ENCODE measurements at places on chromosomes 7 and 10. TPM values are rescaled to one million over a fixed set of nuclear protein-coding genes. Genes with fewer than 3 reads are reported as not detected.

The ARL4A gene
- 38.0 TPM for total RNA-seq

DNA sequence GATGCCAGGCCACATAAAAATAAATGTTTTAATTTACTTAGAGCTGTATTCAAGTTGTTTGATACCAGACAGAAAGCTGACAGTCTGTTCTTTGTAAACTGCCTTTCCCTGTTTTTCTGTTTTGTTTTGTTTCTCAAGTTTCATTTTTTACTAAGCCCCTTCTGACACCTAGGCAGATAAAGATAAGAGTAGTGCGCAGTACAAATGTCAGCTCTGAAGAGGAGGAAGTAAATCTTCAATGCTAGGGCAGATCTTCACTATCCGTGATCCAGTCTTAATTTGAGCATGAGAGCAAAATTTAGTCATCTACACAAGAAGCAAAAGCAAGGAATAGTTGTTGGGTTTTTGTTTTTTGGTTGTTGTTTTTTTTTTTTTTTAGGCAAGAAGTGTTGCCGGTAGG is 27.3 kb downstream of the MTURN start:
- no peak for DNase-seq

- no peak for DNase-seq
Measured at GRCh38 chr7:157881048-157881771, 544.4 kb downstream of the DNAJB6 start.

GRCh38 chr10:10687751-10688150 is 329.9 kb upstream of the CELF2 start:
- no peak for DNase-seq

GRCh38 chr7:15915686-15916293 is 229.3 kb upstream of the MEOX2 start:
- DNase-seq, result no peak

The SEMA3E gene
- total RNA-seq, result 0.60 TPM

The PLAU gene
- total RNA-seq, result 2.5 TPM

DNA sequence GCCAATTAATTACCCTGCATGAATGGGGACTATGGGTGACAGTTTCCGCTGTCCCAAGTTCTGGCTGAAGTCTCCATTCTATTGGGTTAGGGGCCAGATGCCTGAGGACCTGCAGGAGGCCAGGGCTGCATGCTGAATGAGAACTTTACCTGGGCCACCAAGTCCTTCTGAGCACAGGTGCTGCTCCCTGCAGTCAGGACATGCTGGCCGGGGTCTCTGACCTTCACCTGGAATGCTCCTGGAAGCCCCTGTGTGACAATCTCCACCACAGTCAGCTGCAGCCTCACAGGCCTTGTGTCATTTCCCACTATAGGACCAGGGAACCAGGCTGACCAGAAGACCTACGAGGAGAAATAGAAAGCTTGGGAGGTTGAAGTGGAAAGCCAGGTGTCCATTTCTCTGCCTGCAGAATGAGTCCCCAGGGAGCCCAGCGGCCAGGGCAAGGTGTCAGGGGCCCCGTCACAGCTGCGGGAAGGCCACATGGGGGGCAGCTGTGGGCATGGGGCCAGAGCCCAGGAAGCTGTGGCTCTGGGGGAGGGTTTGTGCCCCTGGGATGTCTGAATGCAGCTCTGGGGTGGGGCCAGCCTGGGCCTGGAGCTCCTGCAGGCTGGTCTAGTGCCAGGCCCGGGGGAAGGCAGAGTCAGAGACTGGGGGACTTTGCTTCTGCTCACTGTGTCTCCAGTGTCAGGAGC is 5.6 kb upstream of the GIMAP8 start:
- DNase-seq, result no peak

- DNase-seq, result no peak
Measured at GRCh38 chr10:15197276-15197675, 28.8 kb upstream of the NMT2 start.

- DNase-seq, result no peak
Measured at GRCh38 chr10:121493521-121493920, 104.7 kb downstream of the FGFR2 start.

The EGFR gene
- total RNA-seq, result 127 TPM

DNA sequence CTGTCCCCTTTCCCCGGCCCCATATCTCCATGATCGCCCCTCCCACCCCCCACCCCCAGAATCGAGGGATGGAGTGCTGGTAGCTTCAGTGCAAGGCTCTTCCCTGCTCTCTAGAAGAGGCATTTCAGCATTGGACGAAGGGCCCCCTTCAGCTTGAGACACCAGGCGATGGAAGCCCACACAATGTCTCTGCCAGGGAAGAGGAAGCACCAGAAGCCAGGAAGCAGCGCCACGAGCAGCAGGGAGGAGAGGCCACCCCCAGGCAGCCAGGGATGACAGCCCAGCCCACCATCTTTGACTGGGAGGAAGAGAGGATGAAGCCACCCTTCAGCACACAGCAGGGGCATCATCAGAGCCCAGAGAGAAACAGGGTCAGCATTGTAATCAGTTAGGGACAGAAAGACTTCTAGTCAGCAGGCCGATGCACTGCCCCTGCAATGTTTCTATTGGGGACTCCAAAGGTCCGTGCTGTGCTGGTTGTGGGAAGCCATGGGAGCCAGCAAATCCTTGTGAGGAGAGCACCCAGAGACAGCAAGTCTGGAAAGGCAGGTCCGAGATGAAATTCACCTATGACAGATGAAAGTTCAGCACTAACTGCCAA is 15.7 kb downstream of the TMEM72 start:
- no peak for DNase-seq

DNA sequence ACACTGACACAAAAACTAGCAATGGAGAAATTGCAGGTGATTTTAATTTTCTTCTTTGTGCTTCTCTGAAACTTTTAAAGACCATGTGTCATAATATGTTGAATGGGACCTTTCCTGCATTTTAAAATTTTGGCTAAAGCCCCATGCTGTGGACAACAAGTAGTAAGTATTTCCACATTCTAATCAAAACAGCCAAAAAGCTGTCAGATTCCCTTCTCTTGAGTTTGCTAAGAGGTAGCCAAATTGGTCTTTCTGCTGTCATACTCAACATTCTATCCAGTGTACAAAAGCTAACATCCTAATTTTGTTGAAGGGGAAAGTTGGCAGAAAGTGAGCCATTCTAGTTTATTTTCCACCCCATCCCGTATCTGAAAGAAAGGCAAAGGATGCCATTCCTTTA is 447.6 kb downstream of the TFEC start:
- no peak for DNase-seq

- DNase-seq, result no peak
Measured at GRCh38 chr10:61984803-61985418, 83.4 kb downstream of the ARID5B start.

DNA sequence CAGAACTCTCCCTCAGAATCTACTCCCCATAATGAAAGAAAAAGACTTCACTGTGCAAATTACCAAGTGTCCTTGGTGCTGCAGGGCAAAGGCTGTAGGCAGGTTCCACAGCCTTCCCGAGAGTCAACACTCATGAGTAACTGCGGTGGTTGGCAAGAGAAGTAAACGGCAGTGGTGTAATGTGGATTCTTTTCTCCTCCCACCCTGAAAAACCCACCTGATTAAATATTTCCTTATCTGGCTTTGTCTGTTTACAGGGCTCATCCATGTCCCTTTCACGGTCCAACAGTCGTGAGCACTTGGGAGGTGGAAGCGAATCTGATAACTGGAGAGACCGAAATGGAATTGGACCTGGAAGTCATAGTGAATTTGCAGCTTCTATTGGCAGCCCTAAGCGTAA is 300.9 kb downstream of the BICC1 start:
- no peak for DNase-seq

DNA sequence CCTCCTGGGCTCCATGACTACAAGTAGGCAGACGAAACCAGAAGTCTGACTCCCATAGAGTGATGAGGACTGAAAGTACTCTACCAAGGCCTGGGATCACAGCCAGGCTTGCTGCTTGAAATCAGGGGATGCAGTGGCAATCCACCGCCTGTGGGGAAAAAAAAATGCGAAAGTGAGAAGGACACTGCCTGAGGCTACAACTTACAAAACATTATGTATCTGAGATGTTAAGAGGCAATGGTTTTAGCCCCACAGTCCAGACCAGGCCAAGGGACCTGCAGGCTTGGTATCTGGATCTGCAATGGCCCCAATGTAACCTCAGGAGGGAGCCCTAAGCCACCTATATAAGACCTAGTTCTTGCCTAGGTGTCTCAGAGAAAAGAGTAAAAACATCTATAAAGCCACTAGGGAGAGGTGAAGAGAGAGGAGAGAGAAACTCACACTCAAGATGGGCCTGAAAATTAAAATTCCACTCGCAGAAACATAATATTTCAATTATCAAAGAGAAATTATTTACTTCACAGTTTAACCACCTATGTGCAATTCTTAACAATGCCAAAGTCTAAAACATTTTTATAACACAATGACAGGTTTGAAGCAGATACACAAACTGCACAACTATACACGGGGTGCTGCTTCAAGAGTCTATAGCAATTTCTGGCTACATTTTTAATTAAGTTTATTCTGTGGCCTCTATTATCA is 13.9 kb downstream of the DNAJC1 start:
- no peak for DNase-seq

The ADAM12 gene
- total RNA-seq, result 10.5 TPM

DNA sequence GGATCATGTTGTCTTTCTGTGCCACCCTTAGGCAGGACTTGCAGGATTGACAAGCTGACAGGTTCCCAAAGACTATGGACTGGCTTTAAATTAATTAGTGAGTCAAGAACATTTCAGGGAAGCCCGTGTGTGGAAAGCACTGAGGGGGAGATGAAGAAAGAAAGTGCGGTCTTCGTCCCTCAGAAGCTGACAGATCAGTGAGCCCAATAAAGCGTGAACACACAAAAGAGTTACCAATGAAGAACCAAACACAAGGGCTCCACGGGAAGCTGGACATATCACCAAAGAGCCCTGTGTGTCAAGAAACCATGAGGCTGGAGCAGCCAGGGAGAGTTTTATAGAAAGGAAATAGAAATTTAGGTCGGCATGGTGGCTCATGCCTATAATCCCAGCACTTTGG is 725.8 kb downstream of the PARD3 start:
- no peak for DNase-seq

GRCh38 chr10:70528741-70529362 is 50.3 kb downstream of the PALD1 start:
- no peak for DNase-seq

The ITIH5 gene
- total RNA-seq, result 20.7 TPM

- DNase-seq, result no peak
Measured at GRCh38 chr10:13062803-13063202, 37.2 kb upstream of the OPTN start.

- DNase-seq, result no peak
Measured at GRCh38 chr10:28785018-28785417, 107.7 kb downstream of the BAMBI start.

- DNase-seq, result no peak
Measured at GRCh38 chr10:17141504-17142229, 12.1 kb upstream of the CUBN start.

The NME8 gene
- not detected for total RNA-seq

DNA sequence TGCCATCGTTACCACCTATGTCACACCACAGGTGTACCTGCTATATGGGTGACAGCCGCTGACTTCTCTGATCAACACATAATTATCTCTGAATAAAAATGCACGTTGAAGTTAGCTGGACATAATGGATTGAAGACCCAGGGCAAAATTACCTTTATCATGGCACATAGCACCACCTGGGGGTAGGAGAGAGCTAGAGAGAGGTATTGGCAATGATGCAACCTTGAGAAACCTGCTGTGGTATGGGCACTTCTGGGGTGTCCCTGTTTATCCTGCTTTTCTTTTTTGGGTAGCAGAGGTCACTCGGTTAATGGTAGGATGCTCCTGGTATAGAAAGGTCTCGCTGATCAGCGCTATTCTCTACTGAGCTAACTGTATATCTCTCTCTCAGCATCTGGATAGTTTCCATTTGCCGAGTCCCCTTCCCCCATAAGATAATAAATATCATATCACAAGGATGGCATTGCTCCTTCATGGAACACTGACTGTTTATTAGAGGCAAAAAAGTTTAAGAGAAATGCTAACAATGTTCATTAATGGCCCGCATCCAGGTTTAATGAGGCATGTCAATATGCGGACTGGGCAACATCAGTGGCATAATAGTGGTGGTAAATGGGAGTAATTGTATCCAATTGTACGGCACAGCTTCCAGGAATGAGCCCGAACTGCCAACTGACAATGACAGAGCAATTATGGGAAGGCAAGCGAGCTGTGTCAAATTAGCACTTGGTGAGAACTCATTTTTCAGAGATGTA is 323.1 kb downstream of the TFEC start:
- DNase-seq, result no peak

DNA sequence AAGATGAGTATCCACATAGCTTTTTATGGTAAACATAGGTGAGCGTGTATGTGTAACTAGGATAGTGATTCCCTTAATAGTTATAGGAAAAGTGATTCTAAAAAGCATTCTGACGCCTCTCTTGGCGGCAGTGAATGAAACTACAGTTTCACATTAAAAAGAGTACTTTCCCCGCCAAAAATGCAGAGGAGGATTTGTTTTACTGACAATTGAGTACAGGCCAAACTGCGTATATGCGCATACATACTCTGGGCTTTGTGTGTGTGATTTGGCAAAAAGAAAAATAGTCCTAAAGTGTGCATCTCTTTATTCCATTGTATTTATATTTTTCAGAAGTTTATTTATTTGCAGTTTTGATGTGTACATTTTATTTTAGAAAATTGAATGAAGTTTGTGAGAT is 10.3 kb downstream of the CUL1 start:
- DNase-seq, result no peak

The COBL gene
- total RNA-seq, result 8.2 TPM

The HOXA7 gene
- 9.6 TPM for total RNA-seq

The SPDYE6 gene
- total RNA-seq, result not detected

The TMEM213 gene
- not detected for total RNA-seq

The SFTPA1 gene
- total RNA-seq, result not detected

DNA sequence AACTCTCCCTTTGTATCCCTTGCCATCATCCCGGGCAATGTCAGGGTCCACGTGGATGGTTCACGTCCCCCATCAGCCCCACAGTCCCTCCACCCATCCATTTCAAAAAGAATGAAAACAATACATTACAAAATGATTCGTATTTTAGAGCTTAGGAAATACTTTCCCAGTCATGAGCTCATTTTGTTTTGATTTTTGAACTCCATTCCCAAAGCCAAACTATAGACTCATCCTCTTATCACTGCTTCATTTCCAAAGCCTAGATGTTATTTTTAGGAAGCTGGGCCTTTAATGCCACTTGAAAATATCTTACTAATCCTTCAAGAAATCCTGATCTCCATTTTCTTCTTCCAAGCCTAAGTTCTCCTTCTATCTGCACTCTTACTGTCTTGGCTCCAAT is 72.1 kb downstream of the WNT2 start:
- DNase-seq, result no peak

All from tibial nerve (tissue), 4 donors.